Kidney (tissue), 22 donors: ENCODE measurements at places on chromosomes 12 and 14. TPM values are rescaled to one million over a fixed set of nuclear protein-coding genes. Genes with fewer than 3 reads are reported as not detected.

DNA sequence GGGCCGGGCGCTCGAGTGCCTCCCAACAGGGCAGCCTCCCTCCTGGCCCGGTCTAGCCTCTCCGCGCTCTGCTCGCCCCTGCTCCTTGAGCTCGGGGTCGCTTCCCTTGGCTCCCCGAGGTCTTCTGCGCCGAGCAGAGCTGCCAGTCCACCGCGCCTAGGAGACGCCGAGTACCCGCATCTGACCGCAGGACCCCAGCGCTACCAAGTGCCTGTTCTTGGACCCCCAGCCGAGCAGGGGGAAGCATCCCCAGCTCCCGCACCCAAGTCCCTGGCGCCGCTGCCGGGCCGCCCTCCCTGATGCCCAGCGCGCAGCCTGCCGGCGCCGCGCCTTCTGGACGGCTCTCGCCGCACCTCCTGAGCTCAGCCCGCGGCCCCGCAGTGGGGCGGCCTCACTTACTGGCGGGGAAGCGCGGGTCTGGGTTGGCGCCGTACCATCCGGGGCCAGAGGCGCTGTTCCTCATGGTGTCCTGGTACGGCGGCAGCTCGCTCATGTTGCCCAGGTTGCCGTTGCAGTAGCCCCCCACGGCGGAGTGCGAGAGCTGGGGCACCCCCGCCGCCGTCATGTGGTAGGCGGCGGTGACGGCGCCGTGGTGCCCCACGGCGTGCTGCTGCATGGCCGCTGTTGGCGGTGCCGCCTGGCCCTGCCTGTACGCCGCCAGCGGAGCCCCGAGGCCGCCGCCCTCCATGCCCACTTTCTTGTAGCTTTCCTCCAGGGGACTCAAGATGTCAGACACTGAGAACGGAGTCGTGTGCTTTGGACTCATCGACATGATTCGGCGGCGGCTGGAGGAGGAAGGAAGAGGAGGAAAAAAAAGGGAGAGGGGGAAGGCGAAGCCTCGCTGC, 1.2 kb downstream of the NKX2-1 start:
- no peak overlapping the region for H3K4me3 ChIP-seq
- no peaks in the 10 kb centered on the region for H3K4me1 ChIP-seq
- H3K36me3 ChIP-seq = no peaks in the 10 kb centered on the region
- H3K27ac ChIP-seq = no peak overlapping the region

GRCh38 chr12:46101485-46101869, 111.1 kb upstream of the SCAF11 start:
- no peak overlapping the region for H3K4me3 ChIP-seq
- H3K27me3 ChIP-seq = no peaks in the 10 kb centered on the region
- H3K27ac ChIP-seq = no peak overlapping the region
- H3K4me1 ChIP-seq = no peaks in the 10 kb centered on the region
- DNase-seq = no peak

- no peaks in the 10 kb centered on the region for H3K36me3 ChIP-seq
- no peak overlapping the region for H3K27ac ChIP-seq
- no peaks in the 10 kb centered on the region for H3K27me3 ChIP-seq
- H3K4me1 ChIP-seq = no peaks in the 10 kb centered on the region
Observed at GRCh38 chr12:30970559-30971197, 44.1 kb downstream of the TSPAN11 start.

RDH12 gene
- 0.22 TPM for total RNA-seq

- no peaks in the 10 kb centered on the region for H3K27me3 ChIP-seq
- no peak overlapping the region for H3K4me3 ChIP-seq
- H3K4me1 ChIP-seq = no peaks in the 10 kb centered on the region
Observed at GRCh38 chr14:79986251-79986650, 225.1 kb downstream of the DIO2 start.

DNA sequence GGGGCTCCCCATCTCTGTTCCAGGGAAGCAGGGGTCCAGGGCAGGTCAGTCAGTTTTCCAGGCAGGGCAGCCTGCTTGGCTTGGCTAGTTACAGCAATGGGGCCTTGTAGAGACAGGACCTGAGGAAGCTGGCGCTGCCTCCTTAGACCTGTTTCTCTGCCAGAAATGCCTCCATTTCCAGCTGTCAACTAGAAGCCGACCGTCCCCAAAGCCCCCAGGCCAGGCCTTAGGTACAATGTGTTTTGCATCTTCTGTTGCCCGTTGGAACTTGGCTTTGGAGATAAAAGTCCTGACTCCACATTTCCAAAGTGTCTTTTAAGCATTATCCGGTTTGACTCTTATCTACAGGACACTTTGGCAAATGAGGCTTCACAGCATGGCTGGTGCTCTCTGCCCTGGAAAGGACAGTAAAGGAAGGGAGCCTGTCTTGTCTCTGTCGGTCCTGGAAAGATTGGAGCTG, 42.6 kb downstream of the KRT80 start:
- no peak overlapping the region for H3K4me3 ChIP-seq
- H3K4me1 ChIP-seq = peaks cover 14% of the 10 kb centered on the region
- peak overlapping the region; percentile 86 for H3K27ac ChIP-seq
- no peaks in the 10 kb centered on the region for H3K27me3 ChIP-seq
- H3K36me3 ChIP-seq = no peaks in the 10 kb centered on the region

PTPN6 gene
- total RNA-seq = 70.8 TPM

DNA sequence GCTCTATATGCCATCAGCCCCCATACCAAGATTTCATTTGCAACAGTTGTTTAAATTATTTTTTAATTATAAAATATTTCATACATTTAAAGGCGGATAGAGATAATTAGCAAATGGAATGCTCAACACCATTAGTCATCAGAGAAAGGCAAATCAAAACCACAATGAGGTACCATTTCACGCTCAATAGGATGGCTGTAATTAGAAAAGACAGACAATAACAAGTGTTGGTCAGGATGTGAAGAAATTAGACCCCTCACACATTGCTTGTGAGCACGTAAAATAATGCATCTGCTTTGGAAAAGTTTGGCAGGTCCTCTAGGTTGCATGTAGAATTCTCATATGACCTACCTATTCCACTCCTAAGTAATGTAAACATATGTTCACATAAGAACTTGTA, 35.3 kb upstream of the EPS8 start:
- DNase-seq = no peak
- H3K27ac ChIP-seq = no peak overlapping the region
- no peaks in the 10 kb centered on the region for H3K27me3 ChIP-seq
- no peaks in the 10 kb centered on the region for H3K4me1 ChIP-seq
- H3K36me3 ChIP-seq = no peaks in the 10 kb centered on the region

GRCh38 chr12:8658346-8658745, 4.3 kb downstream of the MFAP5 start:
- H3K4me3 ChIP-seq = no peak overlapping the region
- H3K36me3 ChIP-seq = no peaks in the 10 kb centered on the region
- no peaks in the 10 kb centered on the region for H3K27me3 ChIP-seq
- no peaks in the 10 kb centered on the region for H3K4me1 ChIP-seq

DNA sequence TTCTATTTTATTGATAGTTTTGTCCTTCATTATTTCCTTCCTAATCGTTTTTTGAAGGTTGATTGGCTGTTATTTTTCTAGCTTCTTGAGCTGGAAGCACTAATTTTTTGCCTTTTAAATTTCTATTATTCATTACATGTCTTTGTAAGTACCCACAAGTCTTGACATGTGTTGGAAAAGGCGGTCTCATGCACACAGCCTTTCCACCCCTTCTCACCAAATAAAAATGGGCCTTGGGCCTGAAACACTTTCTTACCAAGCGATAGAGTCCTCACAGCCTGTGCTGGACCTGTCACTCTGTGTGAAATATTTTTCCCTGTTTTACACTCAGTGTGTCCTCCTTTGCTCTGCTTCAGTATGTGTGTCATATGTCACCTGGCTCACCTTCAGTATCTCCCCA, 9.9 kb downstream of the ETNK1 start:
- DNase-seq = no peak
- peaks cover 3% of the 10 kb centered on the region for H3K4me1 ChIP-seq
- no peaks in the 10 kb centered on the region for H3K27me3 ChIP-seq
- no peaks in the 10 kb centered on the region for H3K36me3 ChIP-seq
- H3K27ac ChIP-seq = no peak overlapping the region

GRCh38 chr12:43198608-43199007, 353.4 kb downstream of the ADAMTS20 start:
- H3K4me1 ChIP-seq = no peaks in the 10 kb centered on the region
- no peak overlapping the region for H3K27ac ChIP-seq
- H3K4me3 ChIP-seq = no peak overlapping the region
- no peak for DNase-seq
- no peaks in the 10 kb centered on the region for H3K36me3 ChIP-seq

STAC3 gene
- total RNA-seq = 3.1 TPM

DNA sequence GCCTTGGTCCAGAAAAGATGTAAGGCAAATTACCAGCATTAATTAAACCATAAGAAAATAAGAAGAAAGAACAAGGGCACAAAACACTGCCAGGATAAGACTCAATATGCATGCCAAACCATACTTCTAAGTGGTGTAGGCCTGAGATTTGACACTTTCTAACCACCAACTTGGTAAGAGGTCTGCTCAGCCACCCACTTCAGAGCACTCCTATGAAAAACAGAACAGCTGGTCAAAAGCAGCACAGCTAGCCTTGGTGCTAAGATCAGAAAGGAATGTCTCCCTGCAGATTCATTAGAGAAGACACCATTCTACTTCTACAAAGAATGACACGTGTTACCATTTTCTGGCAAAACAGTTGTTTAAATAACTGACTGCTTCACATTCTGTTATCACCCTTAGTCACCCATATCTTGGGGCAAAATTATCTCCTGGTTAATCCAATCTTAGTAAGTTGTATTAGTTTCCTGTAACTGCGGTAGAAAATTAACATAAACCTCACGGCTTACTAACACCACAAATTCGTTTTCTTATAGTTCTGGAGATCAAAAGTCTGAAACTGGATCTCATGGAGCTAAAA, 13.2 kb downstream of the RPS6KA5 start:
- no peak overlapping the region for H3K4me3 ChIP-seq
- H3K4me1 ChIP-seq = no peaks in the 10 kb centered on the region
- no peaks in the 10 kb centered on the region for H3K36me3 ChIP-seq
- H3K27ac ChIP-seq = no peak overlapping the region
- H3K27me3 ChIP-seq = no peaks in the 10 kb centered on the region
- no peak for DNase-seq

DNA sequence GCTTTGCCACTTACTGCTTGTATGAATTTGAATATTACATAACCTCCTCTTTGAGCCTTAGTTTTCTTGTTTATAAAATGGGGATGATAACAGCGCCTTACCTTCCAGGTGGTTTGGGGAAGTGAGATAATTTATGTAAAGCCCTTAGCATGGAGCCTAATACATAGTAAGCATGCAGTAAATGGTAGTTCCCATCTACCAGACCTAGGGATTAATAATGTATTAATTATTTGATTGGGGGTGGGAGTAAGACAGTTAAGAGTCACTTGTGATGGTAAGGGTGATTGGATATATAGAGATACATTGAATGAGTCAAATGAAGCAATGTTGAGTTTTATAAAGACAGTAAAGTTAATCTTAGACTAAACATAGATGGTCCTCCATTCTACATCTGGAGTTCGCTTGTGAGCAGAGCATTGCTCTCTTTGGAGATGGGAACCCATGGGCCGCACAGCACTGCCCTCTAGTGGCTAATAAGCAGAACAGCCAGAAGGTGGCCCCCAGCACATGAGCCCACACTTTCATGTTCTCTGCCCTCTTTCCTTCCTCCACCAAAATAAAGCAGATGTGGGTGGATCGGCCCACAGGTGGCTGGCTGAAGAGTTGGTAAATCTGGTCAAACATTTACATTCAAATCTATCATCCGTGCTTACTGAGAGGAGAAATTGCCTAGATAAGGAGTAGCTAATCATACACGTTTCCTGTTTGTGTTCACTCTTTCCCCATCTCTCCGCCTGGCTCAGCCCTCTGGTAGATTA, 26.5 kb upstream of the TAMALIN start:
- no peak overlapping the region for H3K4me3 ChIP-seq
- H3K27me3 ChIP-seq = no peaks in the 10 kb centered on the region
- H3K4me1 ChIP-seq = peaks cover 33% of the 10 kb centered on the region
- DNase-seq = peak; percentile 88
- peak overlapping the region; percentile 65 for H3K27ac ChIP-seq
- peaks cover 27% of the 10 kb centered on the region for H3K36me3 ChIP-seq

DNA sequence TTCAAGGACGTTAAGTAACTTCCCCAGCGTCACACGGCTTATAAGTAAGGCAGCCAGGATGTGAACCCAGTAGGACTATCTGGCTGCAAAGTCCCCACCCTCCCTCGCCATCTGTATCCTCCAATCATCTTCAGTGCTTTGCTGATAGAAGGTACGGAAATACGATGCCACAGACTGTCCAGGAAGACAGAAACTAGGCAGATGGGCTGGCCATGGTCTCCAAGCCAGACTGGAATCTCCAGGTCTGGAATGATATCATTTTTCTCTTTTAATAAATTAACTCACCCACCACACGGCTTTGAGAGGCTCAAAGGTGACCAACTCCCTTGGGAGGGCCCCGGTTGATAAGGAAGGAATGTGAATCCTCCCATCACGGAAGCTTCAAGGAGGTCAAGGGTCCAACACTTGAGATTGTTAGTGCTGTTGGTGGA, 16.3 kb upstream of the BDKRB1 start:
- no peak for DNase-seq
- H3K27me3 ChIP-seq = no peaks in the 10 kb centered on the region
- H3K36me3 ChIP-seq = no peaks in the 10 kb centered on the region
- H3K27ac ChIP-seq = no peak overlapping the region
- no peaks in the 10 kb centered on the region for H3K4me1 ChIP-seq

DNA sequence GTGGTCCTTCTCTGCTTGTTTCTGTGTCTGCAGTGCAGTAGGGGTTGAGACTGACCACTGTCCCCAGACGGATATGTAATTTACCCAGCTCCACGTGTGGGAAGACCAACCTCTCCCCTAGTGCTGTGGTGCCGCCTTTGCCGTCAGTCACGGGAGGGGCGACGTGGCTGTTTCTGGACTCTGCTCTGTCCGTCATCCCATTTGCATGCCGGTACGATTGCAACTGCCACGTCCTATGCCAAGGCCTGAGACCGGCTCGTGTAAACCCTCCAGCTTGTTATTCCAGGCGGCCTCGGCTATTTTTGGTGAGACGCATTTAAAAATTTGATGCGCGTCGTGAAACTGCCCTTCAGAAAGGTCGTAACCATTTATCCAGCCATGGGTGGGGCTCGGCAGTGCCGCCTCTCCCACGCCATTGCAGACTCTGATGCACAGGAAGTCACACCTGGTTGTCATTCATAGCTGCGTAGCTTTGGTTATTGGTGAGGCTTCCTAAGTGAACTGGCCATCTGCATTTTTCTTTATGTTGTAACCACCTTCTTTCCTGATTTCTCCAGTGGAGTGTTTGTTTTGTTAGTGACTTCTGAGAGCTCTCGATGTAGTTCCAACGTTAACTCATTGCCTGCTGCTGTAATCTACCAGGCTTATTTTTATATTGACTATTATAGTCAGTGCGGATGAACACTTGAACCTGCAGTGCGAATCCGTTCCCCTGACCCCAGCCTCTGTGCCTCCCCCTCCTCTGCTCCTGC, 75.1 kb downstream of the ADGRD1 start:
- no peaks in the 10 kb centered on the region for H3K36me3 ChIP-seq
- H3K4me1 ChIP-seq = no peaks in the 10 kb centered on the region
- no peak for DNase-seq
- H3K27ac ChIP-seq = no peak overlapping the region
- no peaks in the 10 kb centered on the region for H3K27me3 ChIP-seq
- H3K4me3 ChIP-seq = no peak overlapping the region
